ENCODE measurements at places on chromosomes 2 and 18.
A peak's percentile ranks its signal among the peaks of the same experiment; 100 is the strongest.

DNA sequence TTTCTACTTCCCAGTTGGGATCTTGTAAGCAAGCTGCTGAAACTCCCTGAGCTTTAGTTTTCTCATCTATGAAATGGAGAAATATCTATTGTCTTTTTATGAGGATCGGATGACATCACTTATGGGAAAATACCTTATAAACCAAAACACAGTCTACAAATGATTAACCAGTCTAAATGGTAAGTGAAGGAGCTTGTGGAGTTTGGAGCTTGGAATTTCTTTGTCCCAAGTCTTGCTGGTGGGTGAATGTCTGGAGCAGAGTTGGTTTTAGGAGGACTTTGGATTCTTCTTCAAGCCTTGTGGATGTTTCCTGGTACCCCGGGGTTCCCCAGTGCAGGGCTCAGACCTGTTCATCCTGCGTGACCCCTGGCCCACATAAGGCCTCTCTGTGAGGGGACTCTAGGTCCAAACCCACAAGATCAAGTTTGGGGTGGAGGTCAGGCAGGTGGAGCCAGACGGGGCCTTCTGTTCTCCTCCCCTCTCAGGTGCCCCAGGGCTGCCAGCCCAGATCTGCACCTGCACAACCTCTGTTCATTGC lies 43.2 kb downstream of the FOSL2 start:
- no peak for DNase-seq

- no peak for DNase-seq
Measured at GRCh38 chr2:213104092-213104902, 47.1 kb downstream of the IKZF2 start.

DNA sequence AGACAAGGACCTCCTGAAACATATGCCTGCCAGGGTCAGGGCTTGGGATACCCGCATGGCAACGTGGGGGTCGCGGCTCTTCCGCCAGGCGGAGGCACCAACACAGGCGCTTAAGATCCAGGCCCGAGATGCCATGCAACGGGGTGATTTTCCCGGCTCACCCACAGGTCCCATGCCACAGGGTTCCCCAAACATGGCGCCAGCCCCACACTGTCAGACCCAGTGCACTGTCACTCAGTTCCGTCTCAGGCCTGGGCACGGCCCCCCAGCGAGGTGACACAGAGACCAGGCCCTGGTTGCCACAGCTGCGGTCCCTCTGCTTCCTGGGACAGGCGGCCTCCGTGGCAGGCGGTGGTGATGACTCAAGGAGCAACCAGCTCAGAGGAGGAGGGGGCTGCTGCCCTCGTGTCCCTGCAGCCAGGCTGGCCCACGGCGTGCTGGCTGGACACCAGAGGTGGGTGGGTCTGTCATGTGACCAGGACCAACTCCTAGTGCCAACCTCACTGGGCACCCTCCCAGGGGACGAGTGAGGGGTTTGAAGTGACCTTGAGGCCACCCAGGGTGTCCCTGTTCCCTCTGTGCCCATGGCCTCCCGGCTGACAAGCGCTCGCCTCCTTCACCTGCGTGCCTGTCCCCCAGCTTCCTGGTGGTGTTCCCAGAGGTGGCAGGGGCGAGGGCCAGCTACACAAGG lies 4.9 kb downstream of the PDCD1 start:
- DNase-seq: no peak

DNA sequence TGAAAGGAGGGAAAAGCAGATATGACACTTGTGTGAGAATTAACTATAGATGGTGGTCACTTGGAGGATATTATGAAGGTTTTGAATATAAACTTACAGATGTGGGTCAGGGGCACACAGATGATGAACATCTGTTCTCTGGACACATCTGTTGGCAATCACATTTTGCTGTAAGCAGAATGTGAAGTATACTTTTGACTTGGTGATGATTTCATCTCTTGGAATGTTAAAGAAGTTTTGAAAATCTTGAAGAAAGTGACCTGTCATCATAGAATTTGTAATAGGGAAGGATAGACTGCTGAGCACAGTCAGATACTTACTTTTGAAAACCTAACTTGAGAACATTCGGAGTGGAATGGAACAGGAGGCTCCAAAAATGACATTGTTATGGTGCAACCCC lies 40.2 kb downstream of the PIKFYVE start:
- DNase-seq: no peak

GRCh38 chr2:9768388-9768787 lies 74.9 kb upstream of the TAF1B start:
- DNase-seq: no peak

DNA sequence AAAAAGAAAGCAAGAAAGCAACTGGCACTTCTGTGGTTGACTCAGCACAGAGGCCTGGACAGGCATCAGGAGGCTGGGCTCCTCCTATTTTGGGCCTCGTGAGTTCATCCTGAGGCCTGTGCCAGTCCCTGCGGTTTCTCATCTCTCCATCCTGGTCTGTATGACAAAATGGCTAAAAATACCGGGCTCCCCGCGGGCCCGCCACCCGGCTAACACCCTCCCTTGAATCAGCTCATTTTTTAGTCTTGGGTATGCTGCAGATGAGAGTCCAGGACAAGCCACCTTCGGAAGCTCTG lies 62.3 kb upstream of the YWHAQ start:
- DNase-seq: peak; percentile 36

DNA sequence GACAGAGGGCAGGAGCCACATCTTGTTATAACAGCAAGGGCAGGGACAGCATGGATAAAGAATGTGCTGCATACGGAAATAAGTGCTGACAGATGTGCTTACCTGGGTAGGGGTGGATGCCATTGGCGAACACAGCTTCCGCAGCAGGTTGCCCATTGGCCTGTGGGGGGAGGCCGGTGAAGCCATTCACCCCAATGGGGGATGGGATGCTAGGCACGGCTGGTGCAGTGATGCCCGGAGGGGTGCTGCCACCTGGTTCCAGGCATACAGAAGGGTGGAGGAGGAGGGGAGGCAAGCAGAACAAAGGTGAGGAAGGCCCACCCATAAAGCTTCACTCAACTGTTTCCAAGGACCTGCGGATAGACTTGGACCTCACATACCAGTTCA lies 294.9 kb downstream of the CELF4 start:
- DNase-seq: no peak

DNA sequence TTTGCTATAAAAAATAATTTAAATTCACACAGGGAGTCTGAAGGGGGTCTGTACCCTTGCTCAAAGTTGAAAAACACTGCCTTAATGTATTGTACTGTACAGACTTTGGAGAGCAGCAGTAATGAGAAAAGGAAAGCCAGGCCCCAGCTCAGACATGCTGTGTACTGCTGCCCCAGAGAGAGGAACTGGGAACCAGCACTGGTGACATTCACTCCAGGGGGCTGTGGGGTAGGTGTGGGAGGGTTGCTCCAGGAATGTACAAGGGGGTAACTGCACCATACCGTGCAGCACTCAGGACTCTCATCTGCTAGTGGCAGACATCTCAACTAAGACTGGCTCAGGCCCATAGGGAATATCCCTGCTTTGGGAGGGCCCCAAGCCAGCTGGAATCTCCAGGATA lies 146.0 kb upstream of the RMP24 start:
- DNase-seq: no peak

DNA sequence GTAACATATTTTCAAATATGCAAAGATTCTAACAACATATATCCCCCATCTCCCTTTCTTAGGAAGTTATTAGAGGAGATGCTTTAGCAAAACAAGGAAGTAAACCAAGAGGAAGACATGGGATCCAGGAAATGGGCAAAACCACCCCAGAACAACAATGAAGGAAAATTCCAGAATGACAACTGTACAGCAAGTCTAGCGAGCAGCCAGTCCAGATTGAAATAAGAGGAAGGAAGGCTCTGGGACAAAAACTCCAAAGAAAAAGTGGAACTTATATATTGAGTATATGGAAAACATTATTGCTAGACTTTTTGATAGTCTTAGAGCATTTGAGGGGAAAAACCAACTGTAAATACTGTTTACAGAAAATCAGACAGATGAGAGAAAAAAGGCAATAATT lies 2.9 kb upstream of the ARPC2 start:
- no peak for DNase-seq

- DNase-seq: no peak
Measured at GRCh38 chr2:66303471-66303870, 131.5 kb upstream of the MEIS1 start.

GRCh38 chr2:219492575-219492974 lies 6.1 kb upstream of the GMPPA start:
- no peak for DNase-seq

GRCh38 chr18:58400331-58400870 lies 228.5 kb downstream of the ALPK2 start:
- no peak for DNase-seq

GRCh38 chr2:150617351-150617978 lies 130.0 kb upstream of the RND3 start:
- DNase-seq: no peak

GRCh38 chr2:168825126-168825525 lies 22.7 kb downstream of the NOSTRIN start:
- DNase-seq: no peak

- DNase-seq: no peak
Measured at GRCh38 chr18:28714498-28714897, 537.6 kb upstream of the CDH2 start.

DNA sequence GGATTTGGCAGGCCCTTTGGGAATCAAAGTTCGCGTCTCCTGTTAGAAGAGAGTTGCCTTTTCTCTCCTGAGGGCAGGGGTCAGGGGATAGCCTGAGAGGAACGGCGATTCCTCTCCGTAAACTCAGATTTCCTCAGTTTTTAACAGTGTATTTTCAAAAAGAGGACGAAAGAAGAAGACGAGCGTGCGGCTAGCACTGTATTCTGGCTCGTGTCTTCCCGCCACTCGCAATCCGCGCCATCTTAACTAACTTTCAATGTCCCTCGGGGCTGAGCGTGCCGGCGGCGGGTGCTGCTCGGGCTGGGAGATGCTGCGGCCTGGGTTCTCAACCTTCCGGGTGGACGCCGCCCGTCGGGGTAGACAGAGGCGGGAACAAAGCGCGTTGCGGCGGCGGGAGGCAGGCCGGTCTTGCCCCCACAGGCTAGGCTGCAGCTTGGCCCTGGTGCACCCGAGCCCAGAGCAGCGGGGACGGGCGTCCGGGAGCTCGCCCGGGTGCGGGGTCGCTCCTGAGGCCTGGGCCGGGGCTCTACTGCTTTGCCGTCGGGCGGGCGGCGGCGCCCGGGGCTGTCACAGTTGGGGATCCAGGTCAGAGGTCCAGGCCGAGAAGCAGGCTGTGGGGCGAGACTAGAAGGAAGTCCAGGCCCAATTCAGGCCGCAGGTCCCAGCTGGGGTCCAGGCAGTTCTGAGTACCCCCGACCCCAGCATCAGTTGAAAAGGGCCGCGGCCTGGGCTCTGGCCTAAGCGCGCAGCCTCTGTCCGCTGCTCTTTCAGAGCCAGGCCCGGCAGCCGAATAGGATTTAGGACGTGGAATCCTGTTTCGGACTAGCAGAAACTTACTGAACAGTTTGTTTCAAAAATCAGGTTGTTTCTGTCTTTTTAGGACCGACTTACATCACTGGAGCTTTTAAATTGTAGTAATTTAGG lies 11.8 kb downstream of the TBR1 start:
- no peak for DNase-seq

DNA sequence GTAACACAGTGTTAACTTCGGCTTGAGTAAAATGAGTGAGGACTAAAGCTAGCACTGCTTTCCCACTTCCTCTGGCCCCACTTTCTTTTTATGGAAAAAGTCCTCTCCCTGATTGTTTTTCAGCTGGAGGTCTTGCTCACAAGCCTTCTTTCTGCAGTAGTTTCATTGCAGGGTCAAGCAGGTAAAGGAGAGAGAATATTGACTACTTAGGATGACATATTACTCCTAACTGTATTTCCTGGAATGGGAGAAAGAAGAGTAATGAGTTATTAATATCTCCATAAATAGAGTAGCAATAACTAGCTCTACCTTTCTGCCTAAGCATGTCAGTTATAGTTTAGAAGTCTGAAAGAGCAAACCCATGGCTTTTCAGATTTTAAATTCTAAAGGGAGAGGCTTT lies 45.0 kb downstream of the MAP4K4 start:
- no peak for DNase-seq

- DNase-seq: no peak
Measured at GRCh38 chr18:74290021-74290420, 1.7 kb downstream of the CYB5A start.

- no peak for DNase-seq
Measured at GRCh38 chr2:43240766-43241150, 14.4 kb upstream of the ZFP36L2 start.
